ENCODE measurements at places on chromosomes 1 and 21. TPM values are rescaled to one million over a fixed set of nuclear protein-coding genes. Genes with fewer than 3 reads are reported as not detected.
A peak's percentile ranks its signal among the peaks of the same experiment; 100 is the strongest.

DNA sequence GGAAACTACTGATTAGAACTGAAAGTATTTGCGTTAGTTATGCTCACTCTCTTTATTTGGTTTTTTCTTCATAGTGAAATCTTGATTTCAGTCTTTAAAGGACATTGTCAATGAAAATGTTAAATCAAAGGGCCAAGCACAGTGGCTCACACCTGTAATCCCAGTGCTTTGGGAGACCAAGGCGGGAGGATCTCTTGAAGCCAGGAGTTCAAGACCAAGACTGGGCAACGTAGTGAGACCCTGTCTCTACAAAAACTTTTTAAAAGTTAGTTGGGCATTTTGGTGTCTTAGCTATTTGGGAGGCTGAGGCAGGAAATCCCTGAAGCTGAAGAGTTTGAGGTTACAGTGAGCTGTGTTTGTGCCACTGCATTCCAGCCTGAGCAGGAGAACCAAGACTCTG, 13.6 kb downstream of the RLF start:
- DNase-seq = no peak

GRCh38 chr1:76494807-76495206, 372.5 kb upstream of the ST6GALNAC5 start:
- DNase-seq = peak; percentile 57

DNA sequence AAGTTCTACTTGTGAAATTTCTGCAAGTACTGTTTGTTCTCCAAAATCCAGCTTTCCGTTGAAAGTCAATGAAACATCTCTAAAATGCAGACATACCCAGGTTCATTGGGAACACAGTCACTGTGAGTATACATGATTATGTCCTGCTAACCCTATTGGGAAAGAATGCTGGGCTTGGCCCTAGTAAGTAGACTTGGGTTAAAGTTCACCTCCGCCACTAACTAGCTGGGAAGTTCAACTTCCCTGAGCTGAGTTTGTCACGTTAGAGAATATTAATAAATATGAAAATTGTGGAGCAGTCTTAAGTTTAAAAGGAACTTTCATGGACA, 10.5 kb upstream of the PGD start:
- no peak for DNase-seq

DNA sequence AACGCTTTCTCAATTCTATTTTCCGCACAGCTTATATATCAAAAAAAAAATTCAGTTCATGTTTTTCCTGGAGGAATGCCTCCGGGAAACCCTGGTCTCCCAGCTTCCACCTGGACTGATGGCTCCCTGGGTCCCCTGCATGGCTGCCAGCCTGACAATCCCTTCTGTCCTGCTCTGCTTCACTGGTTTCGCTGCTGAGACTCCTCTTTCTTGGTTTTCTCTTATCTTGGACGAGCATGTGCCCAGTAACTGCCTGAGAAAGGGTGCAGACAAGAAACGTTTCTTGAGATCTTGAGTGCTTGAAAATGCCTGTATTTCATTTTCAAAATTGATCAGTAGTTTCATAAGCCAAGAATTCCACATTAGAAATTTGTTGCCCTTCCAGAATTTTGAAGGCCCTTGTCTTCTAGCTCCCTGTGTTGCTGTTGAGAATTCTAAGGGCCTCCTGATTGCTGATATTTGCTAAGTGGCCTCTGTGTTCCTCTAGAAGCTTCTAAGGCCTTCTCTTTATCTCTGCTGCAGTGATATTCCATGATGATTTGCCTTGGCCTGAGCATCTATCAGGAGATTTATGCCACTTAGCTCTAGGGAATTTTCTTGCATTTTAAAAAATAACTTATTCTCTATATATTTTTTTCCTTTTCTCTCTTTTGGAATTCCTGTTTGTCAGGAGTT, 44.7 kb downstream of the ETS2 start:
- DNase-seq = no peak

DNA sequence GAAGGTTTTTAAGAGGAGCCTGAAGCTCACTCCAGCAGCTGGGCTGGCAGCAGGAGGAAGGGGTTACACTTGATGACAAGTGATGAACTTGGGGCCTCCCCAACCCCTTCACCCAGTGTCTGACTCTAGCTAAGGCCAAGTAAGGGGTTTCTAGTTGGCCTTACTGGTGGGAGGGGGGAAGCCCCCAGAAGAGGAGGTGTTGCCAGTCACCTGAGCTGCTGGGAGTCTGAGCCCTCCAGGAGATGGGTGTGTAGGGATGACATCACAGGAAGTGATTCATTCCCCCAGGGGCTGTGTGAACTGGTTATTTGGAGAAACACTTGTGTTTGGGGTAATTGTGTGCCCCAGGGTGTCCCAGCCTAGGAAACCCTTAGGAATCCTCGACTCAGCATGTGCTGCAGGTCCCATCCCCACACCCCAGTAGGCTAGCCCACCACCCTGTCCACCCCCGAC, 3.1 kb downstream of the PADI1 start:
- DNase-seq = peak; percentile 80

DNA sequence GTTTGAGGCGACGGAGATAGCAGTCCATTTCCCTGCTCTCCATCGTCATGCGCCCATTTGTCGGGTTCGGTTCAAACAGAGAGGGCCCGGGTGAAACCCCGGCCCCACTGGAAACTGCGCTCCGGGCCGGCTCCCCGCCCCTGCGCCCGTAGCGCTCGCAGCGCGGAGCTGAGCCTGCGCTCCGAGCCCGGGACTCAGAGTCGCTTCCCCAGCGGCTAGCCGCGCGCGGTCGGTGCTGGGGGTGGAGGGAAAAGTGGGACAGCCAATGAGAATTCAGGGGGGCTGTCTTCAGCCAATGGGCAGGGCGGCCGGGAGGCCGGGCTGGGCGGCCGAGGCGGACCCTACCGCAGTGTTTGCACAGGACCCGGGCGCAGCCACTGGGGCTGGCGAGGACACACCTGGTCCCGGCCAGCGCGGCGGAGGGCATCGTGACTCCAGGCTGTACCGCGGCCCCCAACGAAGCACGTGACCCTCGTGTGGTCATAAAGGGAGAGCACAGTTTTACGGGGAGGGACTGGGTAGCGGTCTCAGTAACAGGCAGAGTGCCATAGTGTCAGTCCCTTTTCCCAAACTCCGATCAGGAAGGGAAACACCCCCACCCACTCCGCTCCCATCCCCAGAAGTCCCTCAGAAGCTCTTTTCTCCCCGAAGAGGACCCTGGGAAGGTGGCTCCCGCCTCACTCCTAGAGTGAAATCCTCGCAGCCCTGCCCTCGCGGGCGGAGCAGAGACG, at the start of gene INKA2:
INKA2 (minus strand) TSS at position 202 of the 731 bp plus-strand sequence; CDS start at position 49, 153 bp downstream.
- peak; percentile 88 for DNase-seq

GRCh38 chr1:89523572-89524368, 859 bp upstream of the LRRC8B start:
- no peak for DNase-seq

GRCh38 chr1:160569806-160570205, 9.5 kb downstream of the CD84 start:
- DNase-seq = no peak

DNA sequence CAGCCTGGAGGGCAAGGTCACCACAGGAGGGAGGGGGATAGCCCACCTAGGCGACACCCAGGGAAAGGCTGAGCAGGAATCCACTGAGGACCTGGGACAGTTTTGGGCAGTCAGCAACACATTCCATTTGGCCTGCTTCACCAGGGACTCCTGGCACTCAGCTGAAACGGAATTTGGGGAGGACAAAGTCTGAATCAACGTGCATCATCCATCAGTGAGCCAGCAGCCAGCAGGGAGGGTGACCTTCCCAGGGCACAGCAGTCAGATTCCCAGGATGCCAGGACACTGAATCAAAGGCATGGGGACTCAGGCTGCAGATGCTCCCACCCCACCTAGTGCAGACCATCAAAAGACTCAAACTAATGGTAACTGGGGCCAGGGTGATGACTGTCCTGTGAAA, 4.6 kb downstream of the SH3BP5L start:
- peak; percentile 96 for DNase-seq

DNA sequence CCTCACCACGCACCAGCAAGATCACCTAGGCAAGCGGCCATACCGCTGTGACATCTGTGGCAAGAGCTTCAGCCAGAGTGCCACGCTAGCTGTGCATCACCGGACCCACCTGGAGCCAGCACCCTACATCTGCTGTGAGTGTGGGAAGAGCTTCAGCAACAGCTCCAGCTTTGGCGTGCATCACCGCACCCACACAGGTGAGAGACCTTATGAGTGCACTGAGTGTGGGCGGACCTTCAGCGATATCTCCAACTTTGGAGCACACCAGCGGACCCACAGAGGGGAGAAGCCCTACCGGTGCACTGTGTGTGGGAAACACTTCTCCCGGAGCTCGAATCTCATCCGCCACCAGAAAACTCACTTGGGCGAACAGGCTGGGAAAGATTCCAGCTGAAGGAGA, 5.0 kb downstream of the ZNF691 start:
- no peak for DNase-seq

GRCh38 chr21:19899645-19900044, 1098.6 kb upstream of the NCAM2 start:
- no peak for DNase-seq

IARS2 gene
- 67.0 TPM for polyA plus RNA-seq

F13B gene
- not detected for polyA plus RNA-seq

ASPM gene
- polyA plus RNA-seq = 7.3 TPM

LCE3E gene
- polyA plus RNA-seq = not detected

DNA sequence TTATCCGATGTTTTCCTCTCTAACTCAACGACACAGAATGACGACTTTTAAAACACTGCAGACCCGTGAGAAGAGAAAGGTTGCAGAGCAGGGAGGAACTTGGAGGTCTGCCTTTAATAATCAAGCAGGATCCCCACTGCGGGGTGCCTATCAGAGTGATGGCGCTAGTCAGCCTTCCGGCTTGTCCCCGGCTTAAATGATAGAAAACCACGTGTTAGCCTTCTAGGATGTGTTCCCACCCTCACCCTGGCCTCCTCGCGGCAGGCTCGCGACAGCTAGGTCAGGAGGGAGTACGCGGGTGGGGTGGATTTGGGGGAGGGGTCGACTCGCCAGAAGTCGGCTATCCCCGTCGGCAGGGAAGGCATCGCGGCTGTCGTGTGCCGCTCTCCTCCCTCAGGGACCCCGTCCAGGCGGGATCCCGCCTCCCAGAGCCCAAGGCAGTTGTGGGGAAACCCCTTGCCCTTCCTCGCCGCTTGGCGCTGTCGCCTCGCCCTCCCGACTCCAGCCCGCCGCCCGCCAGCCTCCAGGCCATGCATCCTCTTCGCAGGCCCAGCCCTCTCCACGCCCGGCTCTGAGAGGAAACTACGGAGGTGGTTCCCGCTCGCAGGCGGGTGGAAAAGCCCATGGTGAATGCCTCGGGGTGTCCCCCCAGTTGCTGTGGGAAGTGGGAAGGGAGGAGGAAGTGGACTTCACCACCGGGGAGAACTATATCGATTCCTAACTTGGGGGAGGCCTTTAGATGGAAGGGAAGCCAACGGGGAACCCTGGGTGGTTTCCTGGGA, 1.1 kb upstream of the SMG7 start:
- DNase-seq = peak; percentile 91

- DNase-seq = peak; percentile 10
Measured at GRCh38 chr1:200834383-200834782, 38.4 kb upstream of the GPR25 start.

ELF3 gene
- not detected for polyA plus RNA-seq

GRCh38 chr1:206774093-206774492, 1.8 kb upstream of the IL10 start:
- no peak for DNase-seq

- DNase-seq = peak; percentile 62
Measured at GRCh38 chr1:41045740-41046139, 24.2 kb upstream of the SLFNL1 start.

DNA sequence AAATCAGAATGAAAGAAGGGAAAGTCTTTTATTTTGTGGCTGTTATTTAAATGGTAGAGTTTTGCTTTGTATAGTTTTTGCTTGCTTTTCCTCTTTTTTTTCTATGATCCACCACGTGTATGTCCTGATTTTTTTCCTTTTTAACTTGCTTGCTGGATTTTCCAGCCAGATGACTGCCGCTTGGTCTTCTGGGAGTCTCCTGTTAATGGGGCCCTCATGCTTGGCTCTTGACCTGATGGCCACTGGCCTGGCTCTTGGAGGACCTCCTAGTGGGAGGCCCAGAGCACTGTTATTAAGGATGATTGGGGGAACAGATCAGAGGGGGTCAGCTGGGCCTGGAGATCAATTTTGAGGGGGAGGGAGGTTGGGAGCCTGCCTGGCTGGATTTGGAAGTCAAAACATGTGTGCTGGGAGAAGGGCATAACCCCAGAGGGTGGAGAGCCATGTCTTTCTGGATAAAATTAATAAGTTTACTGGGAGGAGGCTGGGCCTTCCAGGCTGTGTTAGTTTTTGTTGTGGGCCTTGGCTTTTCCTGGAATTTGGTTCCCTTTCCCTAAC, 1.2 kb downstream of the FGGY start:
- peak; percentile 24 for DNase-seq

- DNase-seq = peak; percentile 64
Measured at GRCh38 chr1:68016381-68016780, 34.0 kb downstream of the DIRAS3 start.

GRCh38 chr1:66367369-66367768, 166.6 kb upstream of the SGIP1 start:
- no peak for DNase-seq

LRRC38 gene
- polyA plus RNA-seq = not detected

PTGFR gene
- 7.8 TPM for polyA plus RNA-seq

- no peak for DNase-seq
Measured at GRCh38 chr1:67166196-67166595, at the start of gene IL23R. IL23R (plus strand) TSS chr1:67166454; CDS start chr1:67168121, 1,667 bp downstream.

DNA sequence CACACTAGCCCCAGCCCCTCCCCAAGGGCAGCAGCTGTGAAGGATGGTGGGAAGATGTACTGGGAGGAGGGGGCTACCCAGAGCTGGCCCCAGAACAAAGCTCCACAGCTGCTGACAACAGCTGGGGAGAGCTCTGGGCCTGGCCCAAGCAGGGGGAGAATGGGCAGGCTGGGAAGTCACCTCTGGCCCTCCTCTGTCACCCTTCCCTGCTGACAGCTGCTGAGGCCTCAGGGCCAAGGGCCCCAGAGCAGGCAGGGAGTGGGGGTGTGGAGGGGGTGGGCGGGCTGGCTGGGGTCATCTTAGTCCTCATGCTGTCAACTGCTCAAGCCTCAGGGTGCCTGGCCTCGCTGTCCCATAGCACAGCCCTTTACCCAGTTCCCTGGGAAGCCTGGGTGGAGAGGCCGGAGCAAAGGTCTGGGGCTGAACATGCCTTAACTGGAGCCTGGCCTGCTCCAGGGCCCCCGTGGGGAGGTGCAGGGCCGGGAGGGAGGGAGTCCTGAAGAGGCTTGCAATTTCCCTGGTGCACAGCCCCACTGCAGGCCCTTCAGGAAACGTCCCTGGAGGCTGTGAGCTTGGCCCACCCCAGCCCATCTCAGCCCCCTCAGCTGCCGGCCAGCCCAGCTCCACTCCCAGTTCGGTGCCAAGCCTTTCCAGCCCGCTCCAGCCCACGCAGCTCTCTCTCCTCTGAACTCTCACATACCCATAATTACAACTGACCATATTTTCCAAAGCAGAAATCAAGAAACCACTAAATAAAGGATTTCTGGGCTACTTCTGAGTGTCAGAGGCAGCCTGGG, 25.7 kb downstream of the HSPG2 start:
- peak; percentile 82 for DNase-seq

TINAGL1 gene
- 1.1 TPM for polyA plus RNA-seq

- DNase-seq = peak; percentile 81
Measured at GRCh38 chr1:21318714-21319159, 28.5 kb upstream of the ECE1 start.

ADAMTS5 gene
- polyA plus RNA-seq = 6.5 TPM
